ENCODE measurements at places on chromosomes 2 and 18.

DNA sequence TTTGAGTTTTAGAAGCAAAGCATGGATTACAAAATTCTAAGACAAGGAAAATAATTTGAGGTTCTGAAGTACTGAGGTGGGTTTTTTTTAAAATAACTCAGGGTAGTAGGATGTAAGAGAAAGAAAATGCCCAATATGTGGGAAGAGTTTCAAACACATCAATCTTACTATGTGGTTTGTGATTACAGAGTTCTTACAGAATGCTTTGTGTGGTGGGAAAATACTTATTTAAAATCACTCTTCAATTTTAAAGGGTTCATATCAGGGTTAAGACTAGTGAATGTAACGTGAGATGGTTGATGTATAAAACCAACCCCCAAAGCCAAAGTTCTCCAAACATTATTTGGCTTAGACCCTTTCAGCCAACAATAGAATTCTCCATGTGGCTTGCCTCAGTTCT lies 173.5 kb downstream of the UBE2E3 start:
- no peak for DNase-seq

- no peak for DNase-seq
Measured at GRCh38 chr2:54803783-54804751, 80.6 kb downstream of the EML6 start.

- no peak for DNase-seq
Measured at GRCh38 chr2:69805887-69806286, 23.6 kb upstream of the GMCL1 start.

- DNase-seq = no peak
Measured at GRCh38 chr2:236959876-236960275, 125.8 kb upstream of the COPS8 start.

- DNase-seq = no peak
Measured at GRCh38 chr2:215787025-215787424, 226.3 kb downstream of the MREG start.

- no peak for DNase-seq
Measured at GRCh38 chr2:205696331-205696926, 14.1 kb downstream of the NRP2 start.

DNA sequence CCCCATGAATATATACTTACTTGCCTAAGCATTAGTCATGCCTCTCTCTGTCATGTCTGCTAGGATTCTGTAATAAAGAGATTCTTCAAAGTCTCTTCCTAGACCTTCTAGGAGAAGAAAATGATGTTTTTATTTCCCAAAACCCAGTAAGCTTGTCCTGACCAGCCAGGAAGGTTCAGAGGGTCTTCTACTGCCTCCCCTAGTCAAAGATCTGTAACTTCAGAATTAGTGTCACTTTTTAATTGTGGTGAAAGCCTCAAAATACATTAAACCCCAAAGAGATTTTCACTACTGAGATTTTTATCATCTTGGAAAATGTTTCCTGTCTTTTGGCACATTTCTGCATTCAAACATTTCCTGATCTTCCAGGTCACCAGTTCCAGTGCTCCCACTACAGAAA lies 232.9 kb upstream of the STK17B start:
- no peak for DNase-seq

DNA sequence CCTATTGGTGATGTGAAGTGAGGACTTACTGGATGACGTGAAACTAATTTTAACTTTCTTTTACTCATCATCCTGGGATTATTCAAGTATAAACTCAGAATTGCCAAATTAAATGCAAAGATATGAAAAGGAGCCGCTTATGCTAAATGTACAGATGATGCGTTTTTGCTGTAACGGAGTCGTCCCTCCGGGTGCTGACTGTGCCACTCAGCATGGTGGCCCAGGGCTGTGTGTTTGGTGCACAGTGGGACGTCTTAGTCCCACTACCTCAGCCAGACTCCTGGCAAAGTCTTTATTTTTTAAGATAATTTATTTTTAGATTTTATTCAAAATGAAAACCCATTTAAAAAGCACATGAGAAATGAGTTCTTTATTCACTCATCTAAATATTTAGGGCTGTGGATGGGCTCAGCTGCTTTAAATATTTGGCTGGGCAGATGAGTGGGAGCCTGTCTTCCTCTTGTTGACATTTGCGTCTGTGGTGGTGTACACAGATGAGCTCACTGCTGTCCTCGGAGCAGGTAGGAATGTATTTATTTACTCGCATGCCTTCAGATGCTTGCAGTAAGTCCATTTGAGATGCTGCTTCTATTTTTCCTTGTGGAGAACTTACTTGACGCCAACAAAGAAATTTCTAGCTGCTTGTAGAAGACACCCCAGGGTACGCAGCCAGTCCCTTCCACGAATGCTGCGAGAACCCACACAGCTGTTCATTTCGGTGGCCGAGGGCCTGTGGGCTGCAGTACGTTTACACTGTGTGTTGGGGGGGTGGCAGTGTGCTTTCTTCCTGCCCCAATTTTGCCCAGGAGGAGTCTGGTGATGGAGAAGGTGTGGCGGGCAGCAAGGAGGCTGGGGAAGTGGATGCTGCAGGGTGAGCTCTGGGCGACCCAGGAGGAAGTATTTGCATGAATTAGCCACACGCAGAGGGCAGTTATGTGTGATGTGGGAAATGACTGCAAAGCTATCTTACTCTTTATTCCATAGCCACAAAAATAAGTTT lies 105.0 kb downstream of the AGAP1 start:
- DNase-seq = no peak

DNA sequence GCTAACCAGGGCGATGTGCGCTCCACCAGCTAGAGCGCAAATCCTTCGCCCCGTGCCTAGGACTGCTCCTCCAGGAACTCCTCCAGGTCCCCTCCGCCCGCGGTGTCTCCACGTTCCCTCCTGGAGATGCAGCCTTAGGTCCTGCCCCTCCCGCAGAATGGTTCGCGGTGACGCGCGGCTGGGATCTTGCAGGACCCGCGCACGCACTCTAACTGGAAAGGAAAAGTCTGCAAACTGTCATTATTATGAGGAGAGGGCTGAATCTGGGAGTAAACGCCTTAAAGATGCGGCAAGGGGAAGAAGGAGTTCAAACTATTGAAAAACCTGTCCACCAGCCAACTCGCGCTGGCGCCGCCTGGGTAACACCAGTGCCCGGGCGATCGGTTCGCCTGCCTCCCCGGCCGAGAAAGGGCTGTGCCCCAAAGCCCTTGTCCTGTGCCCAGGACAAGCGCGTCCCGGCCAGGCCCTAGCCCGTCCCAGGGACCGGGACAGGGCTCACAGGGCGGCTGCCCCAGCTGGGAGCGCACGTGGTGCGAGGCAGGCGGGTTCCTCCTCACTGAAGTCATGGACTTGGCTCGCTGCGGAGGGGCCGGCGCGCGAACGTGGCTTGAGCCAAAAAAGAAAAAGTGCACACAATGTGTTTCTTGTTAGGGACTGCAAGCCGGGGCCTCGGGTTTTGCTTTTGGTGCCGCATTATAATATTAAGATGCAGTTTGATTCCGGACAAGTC lies 5.5 kb upstream of the ID2 start:
- no peak for DNase-seq

- DNase-seq = no peak
Measured at GRCh38 chr18:27787547-27787946, 389.4 kb downstream of the CDH2 start.

Data from NCI-H774 (cell line).